ENCODE measurements at places on chromosomes 11 and 22.
A peak's percentile ranks its signal among the peaks of the same experiment; 100 is the strongest.

DNA sequence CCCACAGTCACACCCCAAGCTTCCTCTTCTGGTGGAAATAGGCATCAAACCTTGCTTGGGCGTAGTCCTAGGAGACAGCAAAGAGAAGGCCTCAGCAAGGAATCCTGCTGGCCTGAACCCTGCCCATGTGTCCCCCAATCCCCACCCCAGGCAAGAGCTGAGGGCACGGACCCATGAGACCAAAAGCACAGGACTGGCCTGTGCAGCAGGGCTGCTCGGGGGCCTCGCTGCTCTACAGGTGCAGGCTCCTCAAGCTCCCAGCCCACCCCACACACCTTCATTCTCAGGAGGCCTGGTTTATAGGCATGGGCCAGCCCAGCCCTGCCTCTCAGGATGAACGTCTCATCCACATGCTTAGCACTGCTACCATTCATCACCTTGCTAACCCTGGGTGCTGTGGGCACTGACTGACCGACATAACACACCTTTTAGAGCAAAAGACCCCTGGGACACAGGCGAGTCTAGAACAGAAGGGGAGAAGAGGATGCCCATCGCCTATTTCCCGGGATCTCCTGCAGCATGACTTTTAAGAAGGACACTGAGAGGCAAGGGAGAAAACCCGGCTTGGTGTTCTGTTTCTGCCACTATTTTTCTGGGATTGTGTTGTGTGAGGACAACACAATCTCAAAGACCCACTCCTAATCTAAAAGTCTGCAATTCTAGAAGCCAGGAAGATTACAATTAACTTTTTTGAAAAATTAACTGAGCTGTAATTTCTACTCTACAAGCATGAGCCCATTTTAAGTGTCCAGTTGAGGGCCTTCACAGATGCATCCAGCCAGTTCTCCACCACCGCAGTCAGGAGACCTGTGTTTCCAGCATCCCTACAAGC is 15.4 kb downstream of the TCIRG1 start:
- DNase-seq = peak; percentile 36

DNA sequence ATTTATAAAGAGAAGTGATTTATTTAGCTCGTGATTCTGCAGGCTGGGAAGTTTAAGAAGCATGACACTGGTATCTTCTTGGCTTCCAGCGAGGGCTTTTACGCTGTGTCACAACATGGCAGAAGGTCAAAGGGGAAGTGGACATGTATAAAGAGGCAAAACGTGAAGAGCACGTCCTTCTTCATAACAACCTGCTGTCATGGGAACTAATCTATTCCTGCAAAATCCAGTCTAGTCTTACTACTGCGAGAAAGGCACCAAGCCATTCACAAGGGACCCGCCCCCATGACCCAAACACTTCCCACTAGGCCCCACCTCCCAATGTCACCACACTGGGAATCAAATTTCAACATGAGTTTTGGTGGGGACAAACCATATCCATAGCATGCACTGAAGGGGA is 58.3 kb downstream of the AMOTL1 start:
- no peak for DNase-seq

DNA sequence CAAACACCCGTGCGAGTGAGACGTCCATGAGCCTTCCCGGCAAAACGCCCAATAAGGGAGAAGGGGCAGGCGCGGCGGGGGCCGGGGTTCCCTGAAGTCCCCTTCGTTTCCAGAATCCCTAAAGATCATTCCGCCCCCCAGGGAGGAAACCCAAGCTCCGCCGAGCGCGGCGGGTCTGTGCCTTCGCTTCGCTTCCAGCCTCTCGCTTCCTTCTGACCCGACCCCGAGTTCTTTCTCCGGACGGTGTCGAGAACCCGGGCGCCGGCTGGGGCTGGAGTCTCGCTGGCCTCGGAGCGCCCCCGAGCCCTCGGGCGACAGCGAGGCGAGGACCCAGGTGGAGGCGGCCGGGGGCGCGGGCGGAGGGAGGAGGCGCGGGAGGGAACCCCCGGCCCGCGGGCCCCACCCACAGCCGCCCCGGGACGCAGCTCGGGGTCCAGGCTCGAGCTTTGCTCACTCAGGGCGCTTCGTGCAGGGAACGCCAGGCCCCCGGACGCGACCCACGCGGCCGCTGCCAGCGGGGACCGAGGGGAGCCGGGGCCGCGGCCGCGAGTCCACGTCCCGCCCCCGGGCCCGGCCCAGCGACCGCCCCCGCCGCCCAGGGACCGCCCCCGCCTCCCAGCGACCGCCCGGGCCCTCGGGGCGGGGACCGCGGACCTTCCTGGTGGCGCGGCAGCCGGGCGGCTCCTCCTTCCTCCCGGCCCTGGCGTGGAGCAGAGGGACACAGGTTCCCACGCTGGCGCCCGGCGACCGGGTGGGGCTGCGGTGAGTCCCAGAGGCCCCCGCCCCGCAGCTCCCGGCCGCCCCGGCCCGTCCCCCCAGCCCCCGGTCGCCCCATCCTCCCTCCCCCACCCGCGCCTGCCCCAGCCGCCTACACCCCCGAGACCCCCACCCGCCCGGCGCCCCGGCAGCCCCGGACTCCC is at the start of gene PGGHG:
PGGHG (plus strand) TSS at position 649 of the 920 bp plus-strand sequence. CDS start 691 bp downstream, outside the sequence.
- DNase-seq = peak; percentile 73

GRCh38 chr22:22030493-22031182 is 48.1 kb upstream of the TOP3B start:
- DNase-seq = peak; percentile 62

GRCh38 chr22:26463101-26463661 is 20.4 kb downstream of the HPS4 start:
- DNase-seq = no peak

DNA sequence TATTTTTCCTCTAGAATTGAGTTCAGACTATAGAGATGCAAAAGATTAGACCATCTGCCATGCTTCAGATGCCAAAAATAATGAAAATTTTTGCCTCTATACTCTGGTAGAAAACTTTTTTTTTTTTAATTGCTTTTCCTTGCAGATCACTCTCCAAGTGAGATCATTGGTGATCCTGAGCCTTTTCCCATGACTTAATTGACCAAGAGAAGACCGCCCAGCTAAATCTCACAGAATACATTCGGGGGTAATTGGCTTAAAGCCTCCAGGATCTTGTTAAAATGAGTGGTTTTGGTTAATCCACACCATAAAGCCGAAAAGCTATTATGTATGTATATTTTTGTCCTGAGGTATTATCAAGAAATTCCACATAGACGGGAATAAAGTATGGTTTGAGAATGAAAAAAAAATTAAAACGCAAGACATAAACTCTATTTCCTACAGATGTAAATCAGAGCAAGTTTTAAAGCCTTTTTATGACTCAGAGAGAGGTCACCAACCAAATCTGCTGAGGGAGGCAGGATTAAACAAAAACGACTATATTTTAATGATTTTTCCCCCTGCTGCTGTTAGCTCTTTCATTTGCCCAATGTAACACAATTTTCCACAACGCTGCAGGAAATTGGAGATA is 64.0 kb downstream of the PARVA start:
- no peak for DNase-seq

GRCh38 chr11:118002541-118003423 is 16.6 kb downstream of the IL10RA start:
- DNase-seq = peak; percentile 85

DNA sequence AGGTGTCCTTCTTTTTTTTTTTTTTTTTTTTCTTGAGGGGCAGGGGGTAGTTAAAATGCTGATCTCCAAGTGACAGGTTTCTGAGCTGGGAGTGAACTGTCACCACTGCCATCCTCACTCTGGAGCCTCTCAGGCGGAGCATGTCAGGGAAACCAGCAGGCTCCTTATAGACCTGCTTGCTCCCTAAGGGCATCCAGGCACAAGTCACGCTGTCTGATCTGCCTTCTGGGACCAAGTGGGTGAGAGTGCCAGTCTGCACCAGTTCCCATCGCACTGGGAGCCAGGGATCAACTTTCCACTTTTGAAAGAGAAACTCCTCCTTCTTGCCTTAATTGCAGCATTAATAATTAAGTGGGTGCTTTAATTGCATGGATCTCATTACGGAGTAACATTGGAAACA is 537.9 kb upstream of the CADM1 start:
- no peak for DNase-seq

DNA sequence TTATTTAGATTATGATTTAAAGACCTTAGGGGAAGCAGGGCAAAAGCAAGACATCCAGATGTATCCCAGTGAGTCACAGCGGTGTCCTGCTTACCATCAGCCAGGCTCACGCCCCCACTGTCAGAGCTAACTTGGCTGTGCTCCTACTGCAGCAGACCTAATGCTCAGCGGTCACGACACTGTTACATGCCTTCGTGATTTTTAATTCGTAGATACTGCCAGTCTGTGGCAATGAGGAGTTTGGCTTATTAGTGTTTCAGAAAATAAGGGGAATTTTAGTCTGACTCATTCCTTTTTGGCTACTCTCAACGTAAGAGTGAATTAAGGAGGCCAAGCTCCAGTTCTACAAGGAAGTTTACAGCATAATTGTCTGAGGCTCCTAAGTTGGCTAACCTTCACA is 22.7 kb downstream of the EFCAB6 start:
- no peak for DNase-seq

GRCh38 chr11:59754859-59755700 is at the start of gene STX3:
TSS of gene STX3 (plus strand) at chr11:59755376. CDS start at chr11:59755606, 230 bp downstream.
- peak; percentile 83 for DNase-seq

DNA sequence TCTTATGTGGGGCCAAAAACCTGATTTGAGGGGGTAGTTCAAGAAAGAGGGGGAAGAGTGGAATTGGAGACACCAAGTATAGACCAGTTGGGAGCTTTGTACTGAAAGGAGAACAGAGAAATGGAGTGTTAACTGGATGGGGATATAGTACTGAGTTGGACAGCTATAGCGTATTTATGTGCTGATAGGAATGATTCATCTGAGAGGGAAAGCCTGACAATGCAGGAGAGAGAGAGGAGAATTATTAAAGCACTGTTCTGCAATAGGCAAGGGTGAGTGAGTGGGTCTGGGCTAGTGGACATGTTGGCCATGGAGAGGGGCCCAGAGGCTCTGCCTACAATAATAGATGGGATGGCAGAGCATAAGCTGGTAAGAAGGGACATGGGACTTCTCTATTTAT is 52.9 kb upstream of the PITPNB start:
- no peak for DNase-seq

Data from NB4 (cell line).